Activated naive CD4-positive, alpha-beta T cell treated with anti-CD3 and anti-CD28 coated beads, Interleukin-2, amount 50 U/mL, for 72 hours (primary cell): ENCODE measurements at places on chromosomes 3 and 15.

DNA sequence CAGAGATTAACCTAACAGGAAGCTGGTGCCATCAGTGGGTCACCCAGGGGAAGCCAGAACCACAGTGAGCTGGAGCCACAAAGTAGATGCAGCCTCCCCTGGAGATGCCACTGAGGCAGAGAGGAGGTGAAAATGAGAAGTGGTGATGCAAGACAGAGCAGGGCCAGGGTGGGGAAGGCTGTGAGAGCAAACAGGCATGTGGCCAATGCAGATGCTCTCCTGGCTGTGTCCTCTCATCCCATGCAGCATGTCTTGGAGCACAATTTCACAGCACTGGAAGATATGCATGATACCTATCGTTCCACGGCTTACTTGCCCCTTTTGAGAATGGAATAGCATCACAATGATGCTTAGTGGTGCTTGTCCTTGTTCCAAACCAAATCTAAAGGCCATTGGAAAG lies 126.3 kb downstream of the ABHD5 start:
- DNase-seq = no peak

DNA sequence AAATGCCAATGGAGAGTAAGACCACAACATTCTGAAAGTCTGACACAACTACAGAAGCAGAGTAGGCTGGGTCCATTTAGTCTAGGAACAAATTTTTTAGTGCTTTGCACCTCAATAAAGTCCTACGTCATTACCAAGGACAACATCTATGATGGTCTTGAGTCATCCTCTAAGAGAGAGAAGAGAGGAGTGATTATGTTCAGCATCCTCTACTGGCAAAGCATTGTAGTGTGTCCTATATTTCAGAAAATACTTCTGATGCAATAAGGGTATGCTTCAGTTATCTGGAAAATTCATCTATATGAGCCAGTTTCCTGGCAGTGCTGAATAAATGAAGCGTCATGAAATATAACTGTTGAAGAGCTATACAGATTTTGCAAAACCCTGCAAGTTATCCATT lies 95.6 kb downstream of the P2RY1 start:
- DNase-seq = no peak

- no peak for DNase-seq
These were observed 33.5 kb upstream of the HHATL start for GRCh38 chr3:42736081-42736480.

- no peak for DNase-seq
These were observed 196.4 kb downstream of the GBE1 start for GRCh38 chr3:81565041-81565440.

DNA sequence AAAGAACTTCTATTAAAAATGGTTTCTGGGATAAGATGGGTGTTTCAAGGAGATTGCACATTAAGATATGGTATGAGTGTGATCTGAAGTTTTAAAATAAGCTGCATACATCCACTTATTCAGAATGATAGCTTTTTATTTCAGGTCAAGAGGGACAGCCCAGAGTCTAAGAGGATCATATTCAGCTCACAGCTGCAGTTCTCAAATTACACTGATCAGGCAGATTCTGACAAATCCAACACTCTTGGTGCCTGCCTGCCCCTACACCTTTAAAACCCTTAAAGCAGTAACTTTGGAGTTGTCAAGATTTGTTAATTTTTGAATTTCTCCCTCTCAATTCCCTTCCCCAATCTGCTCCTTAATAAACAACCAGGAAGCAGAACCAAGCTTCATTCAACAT lies 9.1 kb upstream of the TMEM87A start:
- DNase-seq = no peak

DNA sequence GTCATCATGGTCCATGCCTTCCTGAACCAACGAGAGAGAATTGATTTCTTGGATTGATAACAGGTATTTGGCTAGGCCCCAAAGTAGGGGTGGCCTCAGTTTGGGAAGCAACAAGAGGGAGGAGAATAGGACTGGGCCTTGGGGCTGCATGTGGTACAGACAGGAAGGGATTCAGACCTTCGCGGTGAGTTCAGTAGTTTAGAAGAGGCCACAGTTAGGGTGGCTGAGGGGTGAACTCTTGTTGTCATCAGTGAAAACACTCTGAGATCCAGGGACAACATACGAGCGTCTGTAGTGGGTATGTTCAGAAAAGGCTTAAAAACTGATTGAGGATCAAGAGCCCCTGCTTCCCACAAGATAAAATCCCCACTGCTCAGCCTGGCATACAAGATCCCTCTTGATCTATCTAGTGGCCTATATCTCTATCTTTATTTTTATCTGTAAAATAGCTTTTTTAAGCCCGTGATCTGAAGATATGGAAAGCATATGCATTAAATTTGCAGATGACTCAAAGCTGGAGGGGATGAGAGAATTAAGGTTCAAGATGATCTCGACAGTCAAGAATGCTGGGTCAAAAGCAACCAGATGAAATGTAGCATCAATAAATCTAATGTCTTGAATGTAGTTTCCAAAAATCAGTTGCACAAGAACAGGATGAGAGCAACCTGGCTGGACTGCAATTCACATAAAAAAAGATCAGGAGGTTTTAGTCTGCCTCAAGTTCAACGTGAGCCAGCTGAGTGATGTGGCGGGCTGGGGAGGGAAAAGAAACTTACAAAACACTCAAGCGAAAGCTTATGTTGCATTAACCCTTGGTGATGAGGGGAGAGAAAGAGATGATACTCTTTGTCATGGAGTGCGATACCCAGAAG lies 221.1 kb upstream of the TLE3 start:
- DNase-seq = no peak

DNA sequence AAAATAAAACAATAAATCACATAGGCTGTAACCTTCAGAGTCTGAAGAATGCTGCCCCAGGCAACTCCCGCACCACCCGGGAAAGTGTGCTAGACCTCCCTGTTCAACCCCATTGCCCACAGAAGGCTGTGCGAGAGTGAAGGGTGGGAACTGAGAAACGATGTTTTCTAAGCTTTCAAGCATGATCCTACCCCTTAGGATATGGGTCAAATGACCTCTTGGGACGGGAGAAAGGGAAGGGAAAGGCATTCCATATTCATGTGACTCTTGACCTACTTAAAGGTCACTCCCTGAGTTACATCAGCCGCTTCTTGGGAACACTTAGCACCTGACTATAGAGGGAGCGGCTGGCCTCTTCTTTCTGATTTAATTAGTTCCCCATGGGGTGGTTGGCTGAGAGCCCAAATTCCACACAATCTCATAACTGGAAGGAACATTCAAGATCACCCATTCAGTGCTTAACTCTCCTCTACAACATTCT lies 114.7 kb upstream of the SLC24A5 start:
- DNase-seq = no peak
